Esophagus muscularis mucosa (tissue), 4 donors: ENCODE measurements at places on chromosomes 5 and 9. TPM values are rescaled to one million over a fixed set of nuclear protein-coding genes. Genes with fewer than 3 reads are reported as not detected.
A peak's percentile ranks its signal among the peaks of the same experiment; 100 is the strongest.

DNA sequence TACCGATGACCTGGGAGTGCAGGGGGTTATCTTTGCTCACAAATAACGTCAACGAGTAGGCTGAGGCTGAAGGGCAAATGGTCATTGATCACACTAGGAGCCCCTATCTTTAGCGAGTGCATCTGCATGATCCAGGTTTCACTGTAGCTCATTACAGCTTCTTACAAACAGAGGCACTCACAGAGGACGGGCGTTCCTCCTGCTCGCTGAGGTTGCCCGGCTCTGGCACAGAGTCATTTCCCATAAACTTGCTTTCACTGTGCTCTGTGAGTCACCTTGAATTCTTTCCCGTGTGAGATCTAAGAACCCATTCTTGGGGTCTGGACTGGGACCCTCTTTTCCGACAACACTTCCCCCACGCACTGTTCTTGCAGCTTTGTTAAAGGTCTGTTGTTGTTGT, 1.9 kb upstream of the PAEP start:
- no peak for DNase-seq

GRCh38 chr9:33781736-33782135, 13.6 kb upstream of the PRSS3 start:
- no peak for DNase-seq

DNA sequence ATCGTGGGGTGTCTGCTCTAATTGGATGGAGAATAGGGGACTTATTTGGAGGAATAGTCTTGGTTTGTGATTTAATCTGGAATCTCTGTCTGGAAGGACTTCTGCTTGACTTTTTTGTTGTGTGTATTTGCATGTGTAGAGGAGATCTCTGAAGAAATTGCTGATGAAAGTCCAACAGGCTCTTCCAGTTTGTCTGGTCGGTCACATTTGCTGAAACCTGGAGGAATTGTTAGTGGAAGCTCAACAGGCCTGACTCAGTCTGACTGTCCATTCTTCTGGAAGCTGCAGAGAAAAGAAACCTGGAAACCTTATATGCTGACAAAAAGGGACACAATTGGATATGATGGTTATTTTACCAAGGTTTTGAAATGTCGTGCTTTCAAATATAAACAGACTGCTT, 33.4 kb upstream of the TENT2 start:
- no peak for DNase-seq

- DNase-seq = peak; percentile 84
These were observed 70.2 kb upstream of the COL5A1 start for GRCh38 chr9:134571326-134571931.

DNA sequence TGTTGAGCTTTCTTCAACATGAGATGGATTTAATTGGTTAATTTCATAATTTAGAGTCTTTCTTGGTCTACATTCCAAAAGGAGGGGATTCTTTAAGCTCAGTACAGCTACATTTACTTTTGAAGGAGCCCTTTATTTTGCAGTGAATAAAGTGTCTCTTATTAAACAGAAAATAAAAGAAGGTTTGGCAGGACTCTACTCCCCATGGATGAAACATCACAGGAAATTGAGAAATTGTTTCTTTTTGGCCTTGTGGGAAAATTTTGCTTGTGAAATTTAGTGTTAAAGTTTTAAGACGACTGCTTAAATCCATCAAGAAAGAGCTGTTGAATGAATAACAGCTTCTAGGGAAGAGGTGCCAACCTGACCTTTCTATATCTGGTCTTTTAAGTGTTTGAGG, 187.7 kb downstream of the NTRK2 start:
- no peak for DNase-seq

MARCHF6 gene
- 91.5 TPM for total RNA-seq

SLC25A25 gene
- total RNA-seq = 14.5 TPM

GRCh38 chr5:142425286-142426065, 100.7 kb upstream of the SPRY4 start:
- DNase-seq = no peak

GRCh38 chr9:95513711-95514110, 3.1 kb downstream of the PTCH1 start:
- no peak for DNase-seq

GSN gene
- total RNA-seq = 3,811 TPM

HTR4 gene
- not detected for total RNA-seq

GRCh38 chr9:132630116-132630515, 39.7 kb downstream of the DDX31 start:
- no peak for DNase-seq

ECSCR gene
- total RNA-seq = 42.9 TPM

DNA sequence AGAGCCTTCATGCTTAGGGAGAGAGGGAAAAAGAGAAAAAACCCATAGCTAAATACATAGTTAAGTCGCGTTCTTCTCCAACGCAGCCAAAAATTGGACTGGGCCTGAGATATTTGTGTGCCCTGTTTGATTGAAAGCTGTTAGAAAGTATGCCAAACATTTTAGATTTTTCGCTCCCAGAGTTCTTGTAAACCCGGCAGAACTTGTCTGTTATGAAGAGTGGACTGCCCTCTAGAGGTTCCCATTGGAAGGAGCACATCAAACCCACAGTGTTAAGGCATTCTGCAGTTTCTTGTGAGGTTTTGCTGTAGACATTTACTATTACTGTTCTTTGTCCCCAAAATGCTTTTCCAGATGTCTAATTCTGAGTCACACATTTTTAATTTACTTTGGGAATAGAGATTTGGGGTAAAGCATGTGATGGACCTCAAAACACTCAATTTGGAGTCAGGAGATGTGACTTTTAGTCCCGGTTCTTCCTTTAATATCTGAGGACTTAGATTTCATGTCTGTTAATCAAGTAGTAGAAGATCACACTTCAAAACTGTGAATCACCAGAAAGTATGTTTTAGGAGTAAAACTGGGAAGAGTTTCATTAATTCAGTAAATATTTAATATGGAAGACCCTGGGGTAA, 96.6 kb downstream of the PCSK1 start:
- DNase-seq = no peak

IL9 gene
- not detected for total RNA-seq

- DNase-seq = no peak
These were observed 18.1 kb upstream of the WWC1 start for GRCh38 chr5:168273056-168273980.

GRCh38 chr5:96751203-96752169, 56.3 kb downstream of the ERAP1 start:
- DNase-seq = no peak

- DNase-seq = peak; percentile 45
These were observed 182.3 kb downstream of the MACROH2A1 start for GRCh38 chr5:135216471-135217343.

DNA sequence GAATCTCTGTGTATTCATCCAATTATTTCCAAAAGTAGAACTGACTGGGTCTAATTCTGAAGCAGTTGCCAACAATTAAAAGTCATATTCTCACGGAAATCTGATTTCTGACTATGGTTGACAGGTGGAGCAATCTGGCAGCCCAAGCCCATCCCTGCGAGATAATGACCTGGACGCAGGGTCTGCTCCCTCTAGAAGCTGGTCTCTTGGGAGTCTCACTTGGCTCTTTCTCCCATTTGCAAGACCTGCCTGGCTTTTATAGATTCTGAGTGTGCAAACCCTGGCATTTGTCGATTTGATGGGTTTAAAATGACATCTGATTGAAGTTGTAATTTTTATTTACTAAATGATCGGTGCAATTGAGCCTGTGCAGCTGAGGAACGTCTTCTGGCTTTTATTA, 49.4 kb upstream of the NEURL1B start:
- DNase-seq = no peak

DNA sequence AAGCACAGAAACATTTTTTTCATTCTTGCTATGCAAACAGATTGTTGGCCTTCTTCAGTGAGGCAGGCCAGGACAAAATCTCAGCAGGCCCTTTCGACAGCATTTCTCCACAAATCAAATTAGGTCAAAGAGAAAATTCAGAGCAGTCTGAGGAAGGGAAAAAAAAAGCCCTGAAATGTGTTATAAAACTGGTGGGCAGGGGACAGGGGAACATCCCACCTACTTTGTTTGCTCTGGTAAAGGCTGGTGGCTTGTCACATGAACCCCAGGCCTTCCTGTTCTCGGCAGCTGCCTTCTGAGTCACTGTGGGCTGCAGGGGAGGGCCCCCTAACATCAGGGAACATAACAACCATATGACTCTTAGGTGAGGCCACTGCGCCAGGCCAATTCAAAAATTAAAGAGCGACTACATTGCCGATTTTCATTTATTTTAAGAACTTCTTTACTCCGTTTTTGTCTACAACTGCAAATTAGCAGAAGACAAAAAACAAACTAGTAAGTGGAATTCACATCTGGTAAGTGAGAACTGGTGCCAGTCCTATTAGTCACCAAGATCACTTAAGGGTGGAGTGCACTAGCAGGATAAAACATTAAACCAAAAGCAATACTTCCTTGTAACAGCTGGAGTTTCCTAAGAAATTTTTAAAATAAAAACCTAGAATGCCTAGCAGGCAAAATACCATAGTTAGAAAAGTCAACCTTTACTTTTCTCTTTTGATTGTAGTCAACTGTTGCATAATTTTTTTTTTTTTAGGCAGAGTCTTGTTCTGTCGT, 46.2 kb upstream of the DENND4C start:
- DNase-seq = peak; percentile 96

DNA sequence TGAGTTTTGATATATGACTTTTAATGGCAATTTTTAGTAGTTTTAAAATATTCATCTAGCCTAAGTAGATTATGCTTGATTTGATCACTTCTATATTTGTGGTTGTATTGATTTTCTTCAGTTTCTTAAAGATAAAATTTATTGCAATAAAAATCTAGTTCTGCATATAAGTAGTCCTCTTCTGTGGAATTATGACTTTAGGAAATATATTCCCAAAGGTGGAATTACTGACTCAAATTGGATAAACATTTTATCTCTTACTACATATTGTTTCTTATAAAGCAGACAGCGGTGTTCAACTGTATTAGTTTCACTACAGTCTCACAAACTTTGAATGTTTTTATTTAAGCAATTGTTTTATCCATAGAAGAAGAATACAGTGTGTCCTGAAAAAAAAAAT, 883.0 kb upstream of the SEMA6A start:
- DNase-seq = no peak

- no peak for DNase-seq
These were observed 105.7 kb downstream of the TMC1 start for GRCh38 chr9:72627147-72627546.

DNA sequence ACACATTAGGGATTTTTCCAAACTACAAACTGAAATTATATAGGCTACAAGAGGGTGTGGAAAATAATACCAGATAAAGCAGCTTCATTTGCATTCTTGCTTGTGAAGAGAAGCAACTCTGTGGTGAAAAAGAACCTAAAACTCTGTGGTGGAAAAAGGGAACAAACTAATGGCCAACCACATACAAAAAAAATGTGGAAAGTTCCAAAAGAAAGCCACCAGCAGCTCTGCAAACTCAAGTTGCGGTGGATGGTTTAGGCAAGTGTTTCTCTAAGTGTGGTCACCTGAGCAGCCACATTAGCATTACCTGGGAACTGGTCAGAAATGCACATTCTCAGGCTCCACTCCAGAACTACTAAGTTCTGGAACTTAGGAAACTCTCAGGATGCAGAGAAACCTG, 586.4 kb downstream of the ACTL7B start:
- no peak for DNase-seq

- no peak for DNase-seq
These were observed 130.9 kb downstream of the CCDC192 start for GRCh38 chr5:127834094-127834531.

- no peak for DNase-seq
These were observed 3.8 kb upstream of the NPDC1 start for GRCh38 chr9:137049544-137050449.

DNA sequence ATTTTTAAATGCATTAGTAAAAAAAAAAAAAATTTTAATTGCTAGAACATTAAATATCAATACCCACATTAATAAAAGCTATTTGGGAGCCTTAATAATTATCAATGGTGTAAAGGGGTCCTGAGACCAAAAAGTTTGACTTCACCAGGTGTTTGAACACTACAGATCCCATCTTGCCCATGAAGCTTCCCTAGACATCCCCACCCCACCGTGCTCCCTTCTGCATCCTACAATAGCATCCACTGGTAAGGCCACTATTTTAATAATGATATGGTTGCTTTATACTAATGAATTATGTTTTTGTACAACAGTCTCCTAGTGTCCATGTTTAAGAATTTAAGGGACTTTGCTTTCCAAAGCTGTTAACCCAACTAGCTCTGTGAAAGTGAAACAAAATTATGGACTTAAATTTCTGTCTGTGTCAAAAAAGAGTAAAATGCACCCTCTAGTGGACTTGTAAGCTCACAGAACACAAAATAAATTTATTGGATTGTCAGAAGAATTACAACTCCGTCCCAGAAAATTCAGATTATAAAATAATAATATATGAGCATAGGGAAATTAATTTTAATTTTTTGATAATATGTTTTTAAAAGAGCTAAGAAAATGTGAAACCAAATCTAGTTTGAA, 76.0 kb downstream of the ARL15 start:
- DNase-seq = no peak

IRGM gene
- not detected for total RNA-seq

DNA sequence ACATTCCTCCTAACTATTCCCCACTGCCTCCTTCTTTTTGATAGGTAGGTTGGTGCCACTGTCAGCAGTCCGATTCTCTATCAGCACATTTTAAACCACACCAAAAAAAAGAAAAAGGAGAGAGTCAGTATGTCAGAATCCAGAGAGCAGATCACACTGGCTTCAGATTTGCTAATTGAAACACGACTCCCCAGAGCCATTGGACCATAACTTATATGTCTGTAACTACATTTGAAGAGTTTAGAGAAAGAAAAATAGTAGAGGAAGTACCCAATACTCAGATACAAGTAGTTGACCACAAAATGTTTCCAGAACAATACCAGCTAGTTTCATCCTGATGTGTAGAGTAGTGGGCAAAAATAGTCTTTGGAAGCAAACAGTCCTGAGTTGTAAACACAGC, 216.6 kb downstream of the NR2F1-AS1 start:
- no peak for DNase-seq

KIAA1958 gene
- total RNA-seq = 4.0 TPM

DNA sequence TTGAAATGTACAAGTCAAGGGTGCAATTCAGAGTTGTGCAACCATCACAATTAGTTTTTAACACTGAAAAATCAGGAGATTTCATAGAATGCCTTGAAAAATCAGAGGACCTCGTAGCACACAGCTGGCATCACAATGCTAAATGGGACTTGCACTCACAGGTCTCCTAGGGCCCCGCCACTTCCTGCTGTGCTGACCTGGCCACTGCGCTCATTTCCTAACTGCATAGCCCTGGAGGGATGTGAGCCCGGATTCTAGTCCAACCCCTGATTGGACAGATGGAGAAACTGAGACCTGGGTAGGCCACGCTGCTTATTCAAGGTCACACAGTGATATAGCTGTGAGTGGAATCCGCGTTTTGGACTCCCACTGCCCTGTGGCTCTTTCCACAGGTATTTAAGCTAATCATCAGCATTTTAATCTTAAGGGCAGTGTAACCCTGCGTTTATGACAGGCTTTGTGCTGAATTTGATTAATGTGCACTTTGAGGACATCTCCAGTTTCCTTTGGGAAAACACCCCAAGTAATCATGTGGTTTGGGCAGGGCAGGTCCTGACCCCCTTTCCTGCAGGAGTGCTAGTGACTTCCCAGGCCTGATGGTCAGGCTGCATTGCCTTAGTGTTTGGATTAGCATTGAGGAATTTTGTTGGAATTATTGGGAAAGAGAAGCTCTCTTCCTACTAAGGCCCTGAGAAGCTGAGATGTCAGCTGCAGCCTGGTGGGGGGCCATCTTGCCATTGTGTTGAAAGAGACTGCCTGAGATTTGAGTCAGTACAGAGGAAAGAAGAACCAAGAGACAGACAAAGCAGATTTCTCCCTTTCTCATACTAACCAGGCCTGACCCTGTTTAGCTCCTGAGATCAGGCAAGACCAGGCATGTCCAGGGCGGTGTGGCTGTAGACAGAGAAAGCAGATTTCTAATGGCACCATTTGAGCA, 36.2 kb downstream of the STC2 start:
- DNase-seq = no peak

FRMD3 gene
- total RNA-seq = 13.4 TPM
